NCI-H774 (cell line): ENCODE measurements at places on chromosomes 13 and 19.

DNA sequence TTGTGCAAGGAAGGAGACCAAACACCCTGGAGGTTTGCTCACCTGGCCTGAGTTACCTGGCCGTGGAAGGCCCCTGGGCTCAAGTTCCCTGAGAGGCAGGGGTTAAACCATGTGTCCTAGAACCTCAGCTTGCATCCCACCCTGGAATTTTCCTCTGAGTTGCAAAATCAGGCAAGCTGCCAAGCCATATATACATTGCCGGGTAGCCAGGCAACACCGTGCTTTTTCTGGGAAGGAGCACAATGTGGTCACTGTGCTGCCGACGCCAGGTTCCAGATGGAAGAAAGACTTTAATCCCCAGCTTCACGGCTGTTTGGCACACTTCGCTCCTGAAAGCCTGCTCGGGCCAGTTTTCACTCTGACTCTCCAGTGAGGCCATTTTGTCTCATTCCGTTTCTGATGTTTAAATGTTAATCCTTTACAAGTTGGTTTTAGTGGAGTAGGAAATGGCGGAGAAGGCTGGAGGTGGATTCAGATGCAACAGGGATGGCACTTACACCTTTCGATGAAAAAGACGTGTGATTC, 60.1 kb upstream of the PEG3 start:
- no peak for DNase-seq

DNA sequence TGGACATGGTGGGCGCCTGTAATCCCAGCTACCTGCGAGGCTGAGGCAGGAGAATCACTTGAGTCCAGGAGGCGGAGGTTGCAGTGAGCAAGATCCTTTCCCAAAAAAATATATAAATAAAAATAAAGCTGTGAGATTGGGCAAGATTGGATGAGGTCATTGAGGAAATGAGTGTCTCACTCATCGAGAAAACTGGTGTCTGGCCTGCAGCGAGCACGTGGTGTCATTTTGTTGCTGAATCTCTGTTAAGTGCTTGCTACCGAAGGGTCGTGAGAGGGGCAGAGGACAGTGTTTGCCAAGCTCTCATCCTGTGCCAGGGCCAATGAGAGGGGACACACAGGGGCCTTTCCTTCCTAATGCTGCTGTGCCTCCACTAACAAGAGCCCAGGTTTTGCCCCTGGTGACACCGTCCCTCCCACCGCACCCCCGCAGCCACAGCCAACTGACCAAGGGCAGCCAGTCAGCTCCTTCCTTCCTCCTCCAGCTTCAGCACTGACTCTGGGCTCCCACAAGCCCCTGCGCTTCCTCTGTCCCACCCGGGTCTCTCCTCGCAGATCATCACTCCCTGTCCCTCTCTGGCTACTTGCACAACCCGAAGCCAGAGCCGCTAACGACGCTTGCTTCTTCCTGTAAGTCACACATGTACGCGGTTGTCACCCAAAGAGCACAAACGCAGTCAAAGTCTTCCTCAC, 3.2 kb downstream of the POLD1 start:
- DNase-seq, result no peak

GRCh38 chr19:48890551-48890950, 8.0 kb downstream of the TULP2 start:
- no peak for DNase-seq

DNA sequence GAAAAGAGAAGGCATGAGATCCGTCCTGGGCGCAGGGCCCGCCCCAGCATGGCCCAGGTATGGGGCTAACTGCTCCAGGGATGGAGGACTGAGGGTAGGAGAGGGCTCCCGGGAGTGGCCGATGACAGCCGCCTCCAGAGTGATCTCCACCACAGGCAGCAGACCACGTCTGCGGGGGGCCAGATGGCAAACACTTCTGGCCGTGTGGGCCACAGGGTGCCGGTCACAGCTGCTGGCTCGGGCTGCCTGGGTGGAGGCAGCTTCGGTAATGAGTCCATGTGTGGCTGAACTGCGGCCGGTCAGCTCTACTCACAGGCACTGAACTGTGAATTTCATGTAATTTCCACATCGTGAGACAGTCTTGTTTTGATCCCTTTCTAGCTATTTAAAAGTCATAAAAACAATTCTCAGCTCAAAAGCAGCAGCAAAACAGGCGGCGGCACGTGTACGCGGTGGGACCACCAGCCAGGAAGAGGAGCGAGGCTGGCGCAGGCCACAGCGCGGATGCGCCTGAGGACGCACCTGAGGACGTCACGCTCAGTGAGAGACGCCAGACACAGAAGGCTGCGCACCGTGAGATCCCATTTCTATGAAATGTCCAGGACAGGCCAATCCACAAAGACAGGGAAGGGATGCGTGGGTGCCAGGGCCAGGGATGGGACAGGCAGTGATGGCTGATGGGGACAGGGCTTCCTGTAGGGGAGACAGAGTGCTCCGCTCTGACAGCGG, 4.0 kb downstream of the LSM7 start:
- DNase-seq, result no peak

GRCh38 chr13:46146898-46147297, 35.1 kb downstream of the LCP1 start:
- no peak for DNase-seq

DNA sequence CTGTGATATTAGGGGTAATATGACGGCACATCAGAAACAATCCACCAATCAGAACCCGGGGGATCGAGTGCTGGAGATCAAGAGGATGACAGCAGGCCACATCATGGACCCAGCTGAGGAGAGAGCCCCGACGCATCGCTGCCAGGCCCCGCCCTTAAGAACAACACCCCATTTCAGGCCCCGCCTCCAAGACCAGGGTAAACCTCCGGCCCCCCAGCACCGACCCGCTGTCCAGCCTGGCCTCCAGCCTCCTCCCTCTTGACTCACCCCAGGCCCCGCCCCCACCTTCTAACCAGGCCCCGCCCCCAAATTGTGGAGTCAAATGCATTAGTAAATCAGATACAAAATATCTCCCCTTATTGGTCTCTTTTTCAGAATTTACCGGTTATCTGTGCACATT, 4.7 kb upstream of the ZNF611 start:
- DNase-seq, result no peak

DNA sequence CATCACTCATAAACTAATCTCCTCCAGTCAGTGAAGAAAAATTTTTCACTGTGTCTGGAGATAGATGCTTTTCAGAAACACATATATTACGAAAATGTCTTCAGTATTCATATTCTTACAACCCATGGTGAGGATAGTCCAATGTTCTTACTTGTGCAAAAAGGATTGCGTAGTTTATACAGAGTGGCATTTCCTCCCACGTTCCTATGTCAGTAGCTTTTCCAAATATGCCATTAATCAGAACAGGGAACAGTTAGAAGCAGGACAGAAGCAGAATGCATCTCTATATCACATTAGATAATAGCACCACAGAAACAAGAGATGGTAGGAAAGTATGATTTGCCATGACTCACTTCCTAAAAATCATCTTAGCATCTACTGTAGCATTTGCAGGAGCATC, 282.9 kb downstream of the SLITRK5 start:
- no peak for DNase-seq

GRCh38 chr19:47704024-47704423, 9.2 kb upstream of the EHD2 start:
- no peak for DNase-seq

DNA sequence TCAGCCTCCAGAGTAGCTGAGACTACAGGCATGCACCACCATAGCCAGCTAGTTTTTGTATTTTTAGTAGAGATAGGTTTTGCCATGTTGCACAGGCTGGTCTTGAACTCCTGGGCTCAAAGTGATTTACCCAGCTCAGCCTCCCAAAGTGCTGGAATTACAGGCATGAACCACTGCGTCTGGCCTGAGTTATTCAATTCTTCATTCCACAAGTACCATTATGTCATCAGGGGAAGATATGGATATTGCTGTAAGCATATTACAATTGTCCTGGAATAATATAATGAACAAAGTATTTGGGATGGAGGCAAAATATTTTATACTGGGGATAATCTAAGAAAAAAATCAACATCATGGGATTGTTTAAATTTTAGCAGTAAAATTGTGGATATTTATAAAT, 646.0 kb upstream of the SLITRK6 start:
- no peak for DNase-seq
